ENCODE measurements at places on chromosomes 13 and 19.

DNA sequence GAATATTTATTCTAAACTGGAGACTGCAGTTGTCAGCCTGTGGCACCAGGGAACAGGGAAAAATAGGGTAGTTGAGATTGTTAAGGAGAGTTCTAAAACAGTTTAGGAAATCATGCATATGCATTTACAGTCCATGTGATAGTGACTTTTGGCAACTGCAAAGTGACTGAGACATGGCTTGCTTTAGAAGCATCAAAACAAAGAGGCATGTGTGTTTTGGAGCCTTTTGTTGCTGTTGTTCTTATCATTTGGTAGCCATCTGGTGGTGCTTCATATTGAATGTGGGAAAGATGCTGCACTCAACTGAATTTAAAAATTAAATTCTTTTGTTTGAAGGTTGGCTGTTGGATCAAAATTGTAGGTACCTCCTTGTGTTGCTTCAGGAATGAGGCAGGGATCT lies 10.2 kb upstream of the EBPL start:
- DNase-seq: no peak

- no peak for DNase-seq
Observed at GRCh38 chr13:30033681-30034457, 183.5 kb upstream of the UBL3 start.

DNA sequence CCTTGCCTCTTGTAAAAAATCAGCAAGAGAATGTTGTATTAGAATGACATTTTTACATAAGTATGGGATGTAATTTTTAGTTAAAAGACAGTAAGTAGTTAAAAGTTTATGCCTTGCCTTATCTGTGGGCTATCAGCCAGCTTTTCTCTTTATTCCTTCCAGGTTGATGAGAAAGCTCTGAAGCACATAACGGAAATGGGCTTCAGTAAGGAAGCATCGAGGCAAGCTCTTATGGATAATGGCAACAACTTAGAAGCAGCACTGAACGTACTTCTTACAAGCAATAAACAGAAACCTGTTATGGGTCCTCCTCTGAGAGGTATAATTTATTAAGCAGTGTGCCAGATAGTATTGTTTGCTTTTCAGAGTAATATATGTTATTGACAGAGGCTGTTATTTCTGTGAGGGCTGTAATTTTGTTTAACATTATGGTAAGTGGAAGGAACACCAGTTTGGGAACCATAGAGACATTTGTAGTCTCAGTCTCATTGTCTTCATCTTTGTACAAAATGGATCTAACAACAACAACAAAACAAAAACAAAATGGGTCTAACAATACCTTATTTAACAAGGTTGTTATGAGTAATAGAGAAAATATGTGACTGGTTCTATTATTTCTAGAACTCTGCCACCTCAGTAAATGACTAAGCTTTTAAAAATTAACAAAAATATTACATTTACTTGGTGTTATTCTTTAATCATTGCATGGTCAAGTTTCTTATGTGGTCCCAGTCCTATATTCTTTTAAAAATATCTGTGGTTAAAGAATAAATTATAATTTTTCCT lies 112.8 kb downstream of the TDRD3 start:
- DNase-seq: no peak

GRCh38 chr19:2049741-2050348 lies 1.2 kb downstream of the MKNK2 start:
- peak; percentile 76 for DNase-seq

- no peak for DNase-seq
Observed at GRCh38 chr13:99374169-99374991, 67.2 kb upstream of the GPR183 start.

DNA sequence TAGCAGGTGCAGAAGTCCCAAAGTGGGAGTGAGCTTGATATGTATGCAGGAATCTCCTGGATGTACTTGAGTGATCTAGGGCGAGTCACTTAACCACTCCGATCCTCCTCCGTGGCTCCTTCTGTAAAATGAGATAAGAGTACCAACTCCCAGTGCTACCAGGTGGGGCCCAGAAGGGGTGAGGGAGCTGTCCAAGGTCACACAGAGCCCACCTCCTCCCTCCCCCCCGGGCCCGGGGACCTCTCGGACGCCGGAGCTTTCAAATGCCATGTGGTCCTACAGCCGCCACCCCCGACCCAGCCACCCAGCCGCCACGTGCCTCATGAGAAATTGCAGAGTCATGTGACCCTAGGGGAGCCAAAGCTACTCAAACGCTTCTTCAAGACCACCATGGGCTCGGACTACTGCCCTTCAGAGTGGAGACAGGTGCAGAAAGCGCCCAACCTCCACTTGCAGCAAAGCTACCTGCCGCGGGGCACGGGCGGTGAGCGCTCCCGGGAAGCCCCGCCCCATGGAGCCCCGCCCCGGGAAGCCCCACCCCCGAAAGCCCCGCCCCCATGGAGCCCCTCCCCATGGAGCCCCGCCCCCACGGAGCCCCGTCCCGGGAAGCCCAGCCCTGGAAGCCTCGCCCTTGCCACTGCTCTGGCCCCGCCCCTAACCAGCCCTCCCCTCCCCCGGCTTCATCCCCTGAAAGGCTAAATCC lies 10.1 kb upstream of the ZNF358 start:
- DNase-seq: peak; percentile 23

- DNase-seq: no peak
Observed at GRCh38 chr19:647566-648284, 8.0 kb downstream of the FGF22 start.

DNA sequence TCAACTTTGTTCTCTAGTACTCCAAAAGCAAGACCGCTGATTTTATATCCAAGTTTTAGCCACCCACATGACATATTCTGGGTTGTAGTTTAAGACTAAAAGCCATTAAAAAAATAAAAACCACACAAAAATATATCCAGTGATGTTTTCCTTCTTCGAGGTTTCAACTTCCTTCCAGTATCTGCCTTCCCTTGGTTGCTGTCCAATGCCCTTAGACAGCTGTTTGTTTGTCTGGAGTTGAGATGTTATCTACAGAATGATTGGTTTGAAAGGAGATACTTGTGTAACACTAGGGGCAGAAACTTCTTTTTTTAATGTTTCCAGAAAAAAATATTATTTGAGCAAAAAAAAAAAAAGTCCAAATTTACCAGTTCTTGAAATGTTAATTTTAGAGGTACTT lies 591.5 kb upstream of the PCDH9 start:
- DNase-seq: no peak

- DNase-seq: peak; percentile 86
Observed at GRCh38 chr19:18475004-18475453, 37.1 kb upstream of the ISYNA1 start.

DNA sequence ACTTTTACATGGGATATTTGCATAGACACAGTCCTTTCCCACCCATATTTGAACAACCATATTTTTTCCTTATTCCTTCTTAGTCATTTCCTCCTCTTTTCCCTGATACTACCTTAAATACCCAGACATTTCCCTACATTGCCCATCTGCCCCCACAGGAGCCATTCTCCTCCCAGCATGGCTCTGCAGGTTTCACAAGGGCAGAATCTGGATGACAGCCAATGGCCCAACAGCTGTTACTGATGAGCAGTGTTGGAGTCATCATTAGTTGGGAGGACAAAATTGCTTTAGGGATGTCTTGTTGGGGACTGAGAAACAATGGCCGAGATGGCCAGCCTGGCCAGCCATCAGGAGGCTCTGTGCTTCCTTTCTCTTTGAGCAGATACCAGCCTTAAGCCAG lies 209.5 kb downstream of the KLF5 start:
- DNase-seq: no peak

DNA sequence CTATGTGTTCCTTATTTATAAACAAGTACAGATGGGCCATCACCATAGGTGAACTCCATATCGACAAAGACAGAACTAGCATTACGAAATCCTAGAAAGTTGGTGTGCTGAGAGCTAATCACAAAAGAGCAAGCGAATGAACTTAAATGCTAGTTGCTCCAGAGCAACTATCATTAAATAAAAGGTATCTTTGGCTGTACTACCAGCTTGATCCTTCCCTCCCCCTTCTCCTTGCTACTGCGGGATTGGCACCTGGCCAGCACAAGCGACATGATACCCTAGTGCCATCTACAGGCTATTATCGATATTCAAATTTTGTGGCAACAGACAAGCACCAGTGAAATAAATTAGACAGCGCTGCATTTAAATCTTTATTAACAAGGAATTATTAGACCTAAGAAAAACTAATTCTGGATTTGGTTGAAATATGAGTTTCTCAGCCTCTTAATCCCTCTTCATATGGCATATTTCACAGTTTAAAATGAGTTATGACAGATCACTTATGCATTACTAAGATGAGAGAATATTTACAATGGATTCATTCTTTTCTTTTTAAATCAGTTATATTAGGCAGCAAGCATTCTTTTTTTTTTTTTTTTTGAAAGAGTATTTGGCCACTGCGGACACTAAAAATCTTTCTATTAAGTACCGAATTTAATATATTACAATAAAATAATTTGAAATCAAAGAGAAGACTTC lies 5.8 kb downstream of the PCDH9 start:
- DNase-seq: peak; percentile 51

DNA sequence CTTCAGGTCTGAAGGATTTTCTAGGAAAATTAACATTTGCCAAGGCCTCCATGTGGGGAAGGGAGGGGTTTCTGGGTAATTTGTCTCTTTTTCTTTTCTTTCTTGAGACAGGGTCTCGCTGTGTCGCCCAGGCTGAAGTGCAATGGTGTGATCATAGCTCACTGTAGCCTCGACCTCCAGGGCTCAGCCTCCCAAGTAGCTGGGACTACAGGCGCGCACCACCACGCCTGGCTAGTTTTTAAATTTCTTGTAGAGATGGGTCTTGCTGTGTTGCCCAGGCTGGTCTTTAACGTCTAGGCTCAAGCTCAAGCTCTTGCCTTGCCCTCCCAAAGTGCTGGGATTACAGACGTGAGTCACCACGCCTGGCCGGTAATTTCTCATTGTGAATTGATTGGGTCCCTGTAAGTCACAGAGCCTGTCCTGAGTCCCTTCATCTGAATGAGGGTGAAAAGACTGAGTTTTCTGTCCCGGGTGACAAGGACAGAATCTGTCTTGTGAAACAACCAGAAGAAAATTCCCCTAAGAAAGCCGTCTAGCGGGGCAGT lies 10.0 kb upstream of the SPC24 start:
- DNase-seq: no peak

DNA sequence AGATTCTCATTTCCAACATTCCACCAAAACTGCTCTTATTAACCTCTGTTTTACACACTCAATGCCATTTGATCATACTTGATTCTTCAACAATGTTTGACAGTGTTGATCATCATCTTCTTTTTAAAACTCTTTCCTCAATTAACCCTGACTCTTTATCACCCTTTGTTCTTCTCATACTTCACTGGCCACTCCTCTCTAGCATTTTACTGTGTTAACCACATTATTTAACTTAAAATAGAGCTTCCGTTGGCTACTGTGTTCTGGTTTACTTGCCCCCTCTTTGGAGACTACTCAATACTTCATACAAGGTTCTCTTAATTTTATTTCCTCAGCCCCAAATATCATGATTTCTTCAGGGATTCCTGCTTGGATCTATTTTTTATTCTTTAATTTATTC lies 121.1 kb upstream of the SPRY2 start:
- no peak for DNase-seq

- no peak for DNase-seq
Observed at GRCh38 chr13:76329004-76329403, 557.2 kb downstream of the KCTD12 start.

DNA sequence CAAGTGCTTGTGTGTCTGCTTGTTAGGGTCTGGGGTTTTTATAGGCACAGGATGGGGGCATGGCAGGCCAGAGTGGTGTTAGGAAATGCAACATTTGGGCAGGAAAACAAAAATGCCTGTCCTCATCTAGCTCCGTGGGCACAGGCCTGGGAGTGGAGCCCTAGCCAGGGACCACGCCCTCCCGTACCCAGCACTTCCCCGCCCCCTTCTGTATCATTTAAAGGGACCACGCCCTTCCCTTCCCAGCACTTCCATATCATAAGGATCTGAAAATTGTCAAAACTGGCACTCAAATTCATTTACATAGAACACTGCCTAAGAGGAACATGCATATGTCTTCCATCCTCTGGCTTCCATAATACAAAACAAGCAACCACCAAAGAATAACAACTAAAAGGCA lies 185.8 kb downstream of the B3GLCT start:
- DNase-seq: no peak

- DNase-seq: peak; percentile 5
Observed at GRCh38 chr13:20945952-20946383, 43.4 kb upstream of the XPO4 start.

DNA sequence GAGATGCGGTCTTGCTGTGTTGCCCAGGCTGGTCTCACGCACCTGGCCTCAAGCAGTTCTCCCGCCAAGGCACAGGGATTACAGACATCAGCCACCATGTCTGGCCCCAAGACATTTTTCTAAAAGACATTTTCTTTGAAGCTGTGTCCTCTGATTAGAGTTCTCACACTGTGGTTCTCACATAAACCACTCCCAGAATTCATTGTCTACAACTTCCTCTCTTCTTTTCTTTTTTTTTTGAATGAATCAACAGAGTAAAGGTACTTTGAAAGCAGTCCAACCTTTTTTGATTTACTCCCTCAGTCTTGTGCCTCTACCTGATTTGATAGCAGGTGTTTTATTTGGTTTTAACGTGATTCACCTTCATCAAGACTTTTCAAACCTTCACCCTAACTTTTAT lies 14.3 kb upstream of the SHD start:
- peak; percentile 20 for DNase-seq

- DNase-seq: no peak
Observed at GRCh38 chr13:60043262-60043661, 120.5 kb downstream of the DIAPH3 start.

- no peak for DNase-seq
Observed at GRCh38 chr19:1992759-1993260, 22.7 kb downstream of the BTBD2 start.

DNA sequence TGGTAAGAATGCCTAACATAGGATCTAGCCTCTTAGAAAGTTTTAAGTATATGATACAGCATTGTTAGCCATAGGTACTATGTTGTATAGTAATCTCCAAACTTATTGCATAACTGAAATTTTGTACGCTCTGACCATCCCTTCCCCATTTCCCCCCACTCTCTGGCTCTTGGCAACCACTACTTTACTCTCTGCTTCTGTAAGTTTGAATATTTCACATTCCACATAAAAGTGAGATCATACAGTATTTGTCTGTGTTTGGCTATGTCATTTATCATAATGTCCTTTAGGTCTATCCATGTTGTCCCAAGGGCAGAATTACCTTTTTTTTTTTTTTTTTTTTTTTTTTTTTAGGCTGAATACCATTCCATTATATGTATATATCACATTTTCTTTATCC lies 396.9 kb downstream of the DLEU7 start:
- no peak for DNase-seq

GRCh38 chr13:107347641-107348369 lies 779.9 kb upstream of the ARGLU1 start:
- no peak for DNase-seq

DNA sequence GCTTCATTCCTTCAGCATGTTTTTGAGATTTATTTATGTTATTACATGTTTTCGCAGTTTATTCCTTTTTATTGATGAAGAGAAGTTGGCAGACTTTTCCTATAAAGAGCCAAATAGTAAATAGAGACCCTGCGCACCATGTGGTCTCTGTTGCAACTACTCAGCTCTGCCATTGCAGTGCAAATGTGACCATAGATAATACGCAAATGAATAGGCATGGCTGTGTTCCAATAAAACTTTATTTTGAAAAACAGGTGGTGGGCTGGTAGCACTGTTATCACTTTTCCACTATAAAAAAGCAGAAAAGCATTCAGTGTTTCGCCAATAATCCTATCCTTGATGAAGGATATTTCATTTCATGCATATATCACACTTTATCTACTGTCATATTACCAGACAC lies 95.0 kb downstream of the DNAJC3 start:
- DNase-seq: no peak
